ENCODE measurements at places on chromosomes 1 and 21.

GRCh38 chr1:206955476-206956451 lies 9.5 kb upstream of the PIGR start:
- no peak for DNase-seq

DNA sequence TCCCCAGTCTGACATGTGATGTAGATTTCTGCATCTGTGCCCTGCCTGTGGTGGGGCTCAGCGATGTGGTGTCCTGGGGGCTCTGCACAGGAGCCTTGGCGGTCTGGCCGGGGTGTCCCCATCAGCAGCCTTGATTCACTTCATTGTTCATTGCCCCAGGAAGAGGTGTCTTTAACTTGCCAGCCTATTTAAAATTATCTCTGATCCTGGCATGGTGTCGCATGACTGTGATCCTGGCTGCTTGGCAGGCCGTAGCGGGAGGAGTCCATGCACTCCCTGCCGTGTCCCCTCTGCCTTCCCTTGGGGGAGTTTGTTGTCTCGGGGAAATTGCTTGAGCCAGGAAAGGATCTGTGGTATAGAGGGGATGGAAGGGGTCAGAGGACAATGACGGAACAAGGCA lies 59.9 kb downstream of the TRIM11 start:
- no peak for DNase-seq

- DNase-seq = no peak
Measured at GRCh38 chr21:36471254-36471723, 8.6 kb downstream of the CLDN14 start.

DNA sequence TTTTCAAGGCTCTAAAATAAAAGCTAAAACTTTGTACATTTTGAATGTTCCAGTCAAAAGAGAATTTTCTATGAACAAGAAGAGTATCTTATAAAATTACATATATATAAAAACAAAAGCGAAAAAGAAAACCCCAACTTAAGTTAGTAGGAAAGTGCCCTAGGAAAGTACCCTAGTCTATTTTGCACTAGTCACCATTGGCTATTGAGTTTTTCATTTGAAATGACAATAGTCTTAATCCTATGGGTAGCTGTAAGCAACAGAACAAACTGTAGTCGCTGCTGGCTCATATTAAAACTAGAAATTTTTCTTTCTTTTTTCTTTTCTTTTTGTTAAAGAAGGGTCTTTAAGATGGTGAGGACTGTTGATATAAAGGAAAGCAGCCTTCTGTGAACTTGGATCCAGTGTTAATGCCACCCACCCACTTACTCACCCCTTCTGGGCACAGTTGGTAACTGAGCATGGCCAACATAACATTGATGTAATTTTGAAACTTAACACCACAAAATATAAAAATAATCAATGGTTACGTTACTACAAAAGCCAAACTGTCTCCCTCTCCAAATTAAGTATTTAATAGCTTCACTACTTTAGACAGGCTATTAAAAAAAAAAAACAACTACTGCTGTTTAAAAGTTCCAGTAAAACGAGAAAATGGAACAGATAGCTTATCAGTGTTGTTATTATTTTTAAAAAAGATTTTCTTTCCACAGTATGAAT lies 177.0 kb downstream of the EIF4G3 start:
- DNase-seq = no peak
